ENCODE measurements at places on chromosomes 16 and 17.

GRCh38 chr17:79401704-79402674 is 208.9 kb downstream of the RBFOX3 start:
- no peak for DNase-seq

GRCh38 chr16:2208772-2209171 is 1.9 kb downstream of the BRICD5 start:
- no peak for DNase-seq

- DNase-seq: peak; percentile 67
Observed at GRCh38 chr17:30336369-30337171, 2.7 kb upstream of the TMIGD1 start.

DNA sequence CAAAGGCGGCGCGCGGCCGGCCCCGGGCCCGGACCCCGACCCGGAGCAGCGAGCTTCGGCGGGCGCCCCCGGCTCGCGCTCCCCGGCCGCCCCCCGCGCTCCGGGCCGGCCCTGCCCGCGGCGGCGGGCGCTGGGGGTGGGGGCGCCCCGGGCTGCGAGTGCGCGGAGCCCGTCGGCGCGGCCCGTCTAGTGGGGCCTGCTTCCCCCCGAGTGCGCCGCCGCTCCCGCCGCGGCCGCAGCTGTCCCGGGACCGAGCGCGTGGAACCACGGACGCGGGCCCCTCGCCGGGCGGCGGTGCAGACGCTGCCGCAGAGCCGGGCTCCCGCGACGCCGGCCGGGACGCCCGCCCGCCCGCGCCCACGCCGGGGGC is 308 bp downstream of the ADCY9 start:
- DNase-seq: no peak

- DNase-seq: no peak
Observed at GRCh38 chr17:64377769-64378282, 12.8 kb downstream of the PECAM1 start.

DNA sequence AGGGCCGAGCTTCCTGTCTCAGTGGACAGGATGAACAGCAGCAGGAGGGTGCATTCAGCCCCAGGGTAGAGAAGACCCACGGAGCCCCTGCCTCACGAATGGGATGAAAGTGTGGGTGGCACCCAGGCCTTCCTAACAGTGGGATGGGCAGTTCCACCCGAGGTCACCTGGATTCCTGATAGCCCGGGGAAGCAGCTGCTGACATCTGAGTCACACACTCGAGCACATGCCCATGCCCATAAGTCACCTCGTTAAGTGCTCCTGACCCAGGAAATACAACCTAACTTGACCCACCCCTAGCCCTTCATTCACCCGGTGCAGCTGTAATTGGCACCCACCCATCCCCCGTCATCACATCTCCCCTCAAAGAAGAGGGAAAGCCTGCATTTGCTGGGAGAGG is 85.3 kb upstream of the FOXF1 start:
- no peak for DNase-seq

GRCh38 chr16:57367116-57367752 is 5.1 kb upstream of the CX3CL1 start:
- DNase-seq: no peak

DNA sequence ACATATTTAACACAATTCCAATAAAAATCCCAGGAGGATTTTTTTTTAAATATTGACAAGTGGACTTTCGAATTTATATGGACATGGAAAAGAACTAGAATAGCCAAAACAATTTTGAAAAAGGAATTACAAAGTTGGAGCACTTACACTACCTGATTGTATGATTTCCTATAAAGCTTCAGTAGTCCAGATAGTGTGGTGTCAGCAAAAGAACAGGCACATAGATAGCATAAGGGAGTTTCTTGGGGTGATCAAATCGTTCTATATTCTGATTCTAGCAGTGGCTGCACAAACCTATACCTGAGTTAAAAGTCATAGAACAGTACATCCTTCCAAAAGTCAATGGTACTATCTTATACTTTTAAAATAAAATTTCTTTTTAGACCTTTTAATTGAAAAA is 66.4 kb upstream of the CES5A start:
- no peak for DNase-seq

GRCh38 chr17:17919169-17920107 is 52.8 kb downstream of the TOM1L2 start:
- DNase-seq: peak; percentile 52

GRCh38 chr17:70618641-70619040 is 449.3 kb downstream of the KCNJ2 start:
- DNase-seq: no peak

GRCh38 chr16:66064801-66065530 is 301.5 kb upstream of the CDH5 start:
- no peak for DNase-seq

GRCh38 chr16:13437413-13437795 is 482.6 kb upstream of the ERCC4 start:
- no peak for DNase-seq

DNA sequence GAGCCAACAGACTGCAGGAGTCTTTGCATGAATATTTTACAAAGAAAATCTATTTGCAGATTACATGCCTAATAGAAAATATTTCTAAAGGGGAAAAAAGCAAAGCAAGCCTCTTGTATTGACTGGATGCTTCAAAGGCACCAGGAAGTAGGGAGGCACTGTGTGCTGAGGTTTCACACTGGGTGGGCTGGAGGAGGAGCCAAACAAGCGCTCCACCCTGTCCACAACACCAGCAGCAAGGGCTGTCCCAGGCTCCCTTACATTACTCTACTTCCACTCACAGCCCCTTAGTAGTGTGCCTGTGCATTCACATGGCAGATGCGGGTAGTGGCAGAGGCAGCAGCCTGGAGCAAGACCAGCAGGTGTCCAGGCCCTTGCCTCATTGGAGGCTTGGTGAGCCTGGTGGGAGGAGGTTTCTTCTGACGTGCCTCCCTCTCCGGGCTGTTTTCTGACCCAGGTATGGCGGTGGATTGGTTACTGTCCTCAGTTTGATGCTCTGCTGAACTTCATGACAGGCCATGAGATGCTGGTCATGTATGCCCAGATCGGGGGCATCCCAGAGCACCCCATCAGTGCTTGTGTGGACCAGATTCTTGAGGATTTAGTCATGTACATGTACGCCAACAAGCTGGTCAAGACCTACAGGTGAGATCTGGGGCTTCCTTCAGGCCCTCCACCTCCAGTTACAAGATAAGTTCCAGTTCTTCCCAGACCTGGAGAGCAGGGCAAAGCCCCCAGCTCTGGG is 7.0 kb upstream of the CCNF start:
- no peak for DNase-seq

GRCh38 chr17:58755577-58756245 is at the start of gene PPM1E:
Gene PPM1E, plus strand, starts transcription at chr17:58755854.
- DNase-seq: peak; percentile 81

GRCh38 chr17:44416558-44417289 is 27.3 kb upstream of the ITGA2B start:
- DNase-seq: no peak

DNA sequence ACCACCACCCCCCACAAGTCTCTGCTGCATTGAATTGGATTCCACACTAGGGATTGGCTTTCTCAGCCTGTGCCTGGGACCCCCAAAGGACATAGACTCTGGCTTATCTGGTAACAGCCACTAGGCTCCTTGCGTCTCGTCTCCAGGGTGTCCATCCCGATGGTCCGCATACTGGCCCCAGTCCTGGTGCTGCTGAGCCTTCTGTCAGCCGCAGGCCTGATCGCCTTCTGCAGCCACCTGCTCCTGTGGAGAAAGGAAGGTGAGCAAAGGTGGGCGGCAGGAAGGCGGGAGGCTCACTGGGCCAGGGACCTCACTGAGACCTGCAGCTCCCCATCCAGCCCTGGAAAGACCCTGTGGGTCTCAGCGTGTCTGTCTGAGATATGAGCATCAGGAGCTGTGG is 8.1 kb downstream of the CD300LG start:
- DNase-seq: no peak

- DNase-seq: no peak
Observed at GRCh38 chr17:74605361-74605760, 13.3 kb upstream of the CD300LD start.

DNA sequence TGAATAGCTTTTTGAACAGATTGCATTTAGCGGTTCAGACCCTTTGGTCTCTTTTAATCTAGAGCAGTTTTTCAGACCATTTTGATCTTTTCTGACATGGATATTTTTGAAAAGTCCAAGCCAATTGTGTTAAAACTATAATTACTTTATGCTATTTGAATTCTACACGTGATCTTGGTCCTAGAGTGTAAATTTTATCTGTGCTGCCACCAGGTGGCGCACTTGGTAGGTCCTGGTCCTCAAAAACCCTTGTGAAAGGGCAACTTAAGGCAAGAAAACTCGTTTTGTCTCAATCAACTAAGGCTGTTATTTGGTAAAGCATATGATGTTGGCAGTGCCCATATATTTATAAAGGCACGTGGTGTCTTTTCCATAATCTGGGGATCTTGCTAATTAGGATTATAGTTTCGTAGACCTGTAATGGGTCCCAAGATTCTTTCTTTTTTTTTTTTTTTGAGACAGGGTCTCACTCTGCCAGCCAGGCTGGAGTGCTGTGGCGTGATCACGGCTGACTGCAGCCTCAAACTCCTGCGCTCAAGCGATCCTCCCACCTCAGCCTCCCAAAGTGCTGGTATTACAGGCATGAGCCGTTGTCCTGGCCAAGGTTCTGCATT is 43.9 kb upstream of the TEX2 start:
- peak; percentile 73 for DNase-seq

- no peak for DNase-seq
Observed at GRCh38 chr17:3914312-3914670, 2.0 kb downstream of the P2RX1 start.
